ENCODE measurements at places on chromosomes 1 and 21.

DNA sequence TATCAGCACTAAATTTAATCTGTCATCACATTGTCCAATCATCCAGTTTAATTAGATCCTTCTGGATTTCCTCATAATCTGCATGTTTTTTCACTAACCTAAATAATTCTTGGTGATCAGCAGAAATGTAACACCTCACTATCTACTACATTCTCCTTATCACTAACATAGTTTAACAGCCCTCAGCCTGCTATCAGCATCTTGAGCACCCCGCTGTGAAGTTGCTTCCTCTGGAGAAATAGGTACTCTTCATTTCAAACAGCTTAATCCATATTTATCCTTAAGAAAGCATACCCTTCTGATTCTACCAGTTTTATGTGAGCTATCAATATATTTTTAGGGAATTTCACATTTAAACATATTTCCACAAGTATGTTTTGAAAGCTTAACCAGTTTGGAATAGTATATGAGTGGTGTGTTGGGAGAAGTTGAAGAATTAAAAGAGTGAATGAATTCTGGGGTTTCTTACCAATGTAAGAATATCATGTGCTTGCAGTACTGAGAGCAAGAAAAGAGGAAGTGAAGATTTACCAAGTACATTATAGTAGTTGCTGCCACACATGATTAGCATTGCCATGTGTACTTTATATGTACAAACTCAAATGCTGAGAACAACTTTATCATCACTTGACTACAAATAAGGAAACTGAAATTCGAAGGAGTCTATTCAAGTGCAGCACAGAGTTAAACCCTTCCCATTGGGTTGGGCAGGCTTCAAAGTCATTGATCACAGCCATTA, 771.1 kb upstream of the ADGRL4 start:
- DNase-seq: no peak

GRCh38 chr21:16455978-16456377, 726.2 kb downstream of the USP25 start:
- no peak for DNase-seq

- no peak for DNase-seq
Observed at GRCh38 chr1:160685266-160685665, 26.4 kb downstream of the CD48 start.

- no peak for DNase-seq
Observed at GRCh38 chr1:166122873-166123466, 43.8 kb downstream of the FAM78B start.

- DNase-seq: no peak
Observed at GRCh38 chr1:43279161-43279560, 6.2 kb downstream of the C1orf210 start.

DNA sequence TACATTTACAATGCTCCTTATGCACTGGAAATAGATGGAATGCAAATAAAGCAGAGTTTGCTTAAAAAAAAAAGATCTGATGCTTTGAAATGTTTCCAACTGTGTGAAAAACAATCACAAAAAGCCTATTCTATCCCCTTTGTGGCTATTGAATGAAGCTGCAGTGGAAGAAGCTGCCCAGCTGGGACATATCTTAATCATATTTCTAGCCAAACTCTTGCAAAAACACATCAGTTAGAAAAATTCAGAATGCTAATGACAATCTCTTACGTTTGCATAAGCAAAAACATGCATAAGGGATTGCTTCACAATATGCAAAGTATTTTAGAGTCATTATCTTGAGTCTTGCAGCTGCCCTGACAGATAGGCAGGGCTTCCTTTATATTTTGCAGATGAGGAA, 526.4 kb upstream of the USP24 start:
- no peak for DNase-seq

DNA sequence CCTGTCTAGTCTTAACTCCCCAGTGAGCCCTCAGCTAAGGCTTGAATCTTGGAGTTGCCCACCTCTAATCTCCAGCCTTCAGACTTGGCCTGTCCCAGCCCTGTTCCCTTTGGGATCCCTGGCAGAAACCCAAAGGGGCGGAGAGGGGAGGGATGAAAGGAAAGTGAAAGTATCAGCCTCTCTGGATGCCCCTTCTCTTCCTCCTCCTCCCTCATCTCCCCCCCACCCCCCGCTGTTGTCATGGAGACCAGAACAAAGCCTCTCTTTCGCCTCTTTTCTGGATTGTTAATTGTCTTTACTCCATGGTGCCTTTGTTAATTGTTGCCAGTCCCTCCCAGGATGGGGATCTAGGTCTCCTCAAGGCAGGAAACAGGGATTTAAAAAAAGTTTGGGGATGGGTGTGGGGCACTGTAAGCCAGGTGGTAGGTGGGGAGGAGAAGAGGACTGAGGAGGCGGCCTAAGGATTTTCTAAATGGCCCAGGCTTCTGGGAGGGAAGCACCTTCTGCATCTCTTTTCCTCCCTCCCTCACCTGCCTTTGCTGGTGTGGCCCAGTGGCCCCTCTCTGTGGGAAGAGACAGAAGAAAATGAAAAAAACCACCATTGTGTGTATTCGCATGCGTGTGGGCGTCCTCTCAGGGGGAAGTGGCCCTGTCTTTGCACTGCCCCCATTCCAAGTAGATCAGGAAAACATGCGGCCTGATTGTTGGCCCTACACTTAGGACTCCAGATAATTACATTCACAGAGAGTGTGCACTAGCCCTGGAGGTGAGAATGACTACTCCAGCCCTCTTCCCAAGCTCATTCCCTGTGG, 7.5 kb upstream of the SOX13 start:
- DNase-seq: no peak

DNA sequence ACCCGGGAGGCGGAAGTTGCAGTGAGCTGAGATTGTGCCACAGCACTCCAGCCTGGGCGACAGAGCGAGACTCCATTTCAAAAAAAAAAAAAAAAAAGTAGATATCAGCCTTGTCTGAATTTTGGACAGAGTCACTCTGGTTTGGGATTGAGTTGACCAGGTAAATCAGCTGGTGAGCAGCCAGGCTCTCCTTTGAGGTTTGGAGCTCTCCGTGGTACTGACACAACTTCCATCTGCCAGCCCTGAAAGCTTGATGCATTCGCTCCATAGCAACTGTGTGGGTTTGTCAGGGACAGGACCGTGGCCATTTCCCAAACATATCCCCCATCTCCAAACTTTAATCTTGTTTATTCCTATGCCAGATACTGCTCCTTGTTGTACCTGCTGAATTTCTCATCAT, 155.2 kb downstream of the DMRTA2 start:
- DNase-seq: no peak

- no peak for DNase-seq
Observed at GRCh38 chr1:185353124-185353523, 36.1 kb upstream of the IVNS1ABP start.

GRCh38 chr21:40569357-40569756, 277.6 kb downstream of the DSCAM start:
- DNase-seq: no peak

GRCh38 chr1:206518206-206518605, 10.9 kb downstream of the RASSF5 start:
- no peak for DNase-seq

DNA sequence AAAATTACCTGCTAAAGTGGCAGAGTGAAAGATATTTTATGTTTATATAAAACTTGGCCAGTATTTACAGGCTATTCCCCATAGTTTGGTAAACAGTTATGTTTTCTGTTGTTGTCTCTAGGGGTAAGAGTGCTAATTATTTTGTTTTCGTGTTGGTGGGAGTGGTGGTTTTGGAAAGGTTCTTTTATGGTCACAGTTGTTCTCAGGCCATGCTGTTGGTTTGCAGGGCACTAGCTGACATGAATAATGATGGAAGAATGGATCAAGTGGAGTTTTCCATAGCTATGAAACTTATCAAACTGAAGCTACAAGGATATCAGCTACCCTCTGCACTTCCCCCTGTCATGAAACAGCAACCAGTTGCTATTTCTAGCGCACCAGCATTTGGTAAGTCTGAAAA, 92.5 kb downstream of the ITSN1 start:
- no peak for DNase-seq

DNA sequence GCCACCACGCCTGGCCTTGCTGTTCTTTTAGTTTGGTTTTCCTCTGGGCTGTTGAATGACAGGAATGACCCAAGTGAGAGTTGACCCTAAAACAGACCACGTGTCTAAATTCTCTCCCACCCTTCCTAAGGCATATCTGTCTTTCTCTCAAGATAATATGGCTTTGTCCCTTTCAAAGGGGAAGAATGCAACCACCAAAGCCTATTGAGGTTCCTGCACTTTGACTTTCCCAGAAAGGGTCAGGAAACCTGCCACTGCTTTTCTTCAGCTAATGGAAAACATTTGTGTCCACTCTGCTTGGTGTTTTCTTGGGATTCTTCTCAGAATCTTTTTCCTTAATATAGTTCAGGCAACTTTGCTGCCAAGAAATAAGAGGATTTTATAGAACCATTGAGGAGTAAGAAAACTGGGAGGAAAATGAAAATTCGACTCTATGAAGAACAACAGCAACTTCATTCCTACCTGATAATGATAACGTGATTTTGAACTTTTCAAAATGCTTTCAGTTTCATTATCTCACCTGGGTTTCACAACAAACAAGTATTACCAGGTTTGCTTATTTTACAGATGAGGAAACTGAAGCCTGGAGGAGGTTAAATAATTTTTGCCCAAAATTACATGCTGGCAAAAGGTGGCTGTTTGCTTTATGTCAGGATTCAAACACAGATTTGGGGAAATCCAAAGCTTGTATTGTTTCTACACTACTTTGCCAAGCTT, 6.9 kb downstream of the PLPP3 start:
- no peak for DNase-seq

DNA sequence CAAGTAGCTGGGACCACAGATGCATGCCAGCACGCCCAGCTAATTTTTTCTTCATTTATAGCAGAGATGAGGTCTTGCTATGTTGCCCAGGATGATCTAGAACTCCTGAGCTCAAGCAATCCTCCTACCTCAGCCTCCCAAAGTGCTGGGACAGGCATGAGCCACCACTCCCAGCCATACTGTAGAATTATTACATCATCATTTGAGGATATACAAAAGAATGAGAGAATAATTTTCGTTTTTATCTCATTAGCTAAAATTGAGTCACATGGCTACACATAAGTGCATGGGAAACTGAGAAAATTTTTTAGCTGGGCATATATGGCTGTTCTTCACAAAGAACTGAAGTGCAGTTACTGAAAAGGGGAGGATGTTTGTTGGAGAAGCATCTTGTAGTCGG, 21.2 kb downstream of the STXBP3 start:
- no peak for DNase-seq

DNA sequence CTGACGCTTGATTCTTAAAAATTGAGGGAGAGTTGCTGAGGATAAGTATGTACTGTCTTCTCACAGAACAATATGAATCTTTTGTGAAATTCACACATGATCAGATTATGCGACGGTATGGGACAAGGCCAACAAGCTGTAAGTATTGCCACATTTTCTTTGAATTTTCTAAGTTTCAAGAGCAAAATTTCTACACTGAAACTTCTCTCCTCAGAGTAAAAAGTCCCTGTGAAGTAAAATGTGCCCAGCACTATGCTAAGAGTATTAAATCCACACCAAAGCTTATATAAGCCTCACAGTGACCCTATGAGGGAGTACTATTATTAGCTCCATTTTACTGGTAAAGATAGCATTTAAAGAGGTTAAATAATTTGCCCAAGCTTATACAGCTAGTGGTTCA, 12.2 kb downstream of the AKIRIN1 start:
- no peak for DNase-seq

- DNase-seq: no peak
Observed at GRCh38 chr1:46520063-46520911, 30.7 kb downstream of the DMBX1 start.

- no peak for DNase-seq
Observed at GRCh38 chr21:14488672-14489204, 57.4 kb downstream of the SAMSN1 start.

GRCh38 chr21:16454399-16454798, 724.6 kb downstream of the USP25 start:
- DNase-seq: no peak

DNA sequence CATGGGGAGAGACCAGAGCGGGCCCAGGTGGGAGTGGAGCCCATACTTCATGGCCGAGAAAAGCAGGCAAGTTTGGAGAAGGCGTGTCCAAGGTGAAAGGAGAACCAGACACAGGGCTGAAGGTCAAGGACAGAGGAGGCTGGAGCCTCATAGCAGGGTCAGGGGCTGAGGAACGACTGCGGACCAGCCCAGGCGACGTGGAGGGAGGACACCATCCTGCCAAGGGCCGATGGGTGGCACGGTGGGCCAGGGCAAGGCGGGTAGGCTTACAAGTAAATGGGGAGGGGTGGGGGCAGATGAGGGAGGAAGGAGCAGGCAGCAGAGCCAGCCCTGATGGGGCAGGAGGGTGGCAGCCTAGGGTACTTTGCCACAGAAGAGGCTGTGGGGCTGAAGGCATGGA, 18.2 kb upstream of the GPR153 start:
- no peak for DNase-seq

- no peak for DNase-seq
Observed at GRCh38 chr1:111209622-111210021, 9.2 kb upstream of the DENND2D start.

GRCh38 chr1:54906586-54906985, 19.6 kb upstream of the DHCR24 start:
- DNase-seq: no peak

DNA sequence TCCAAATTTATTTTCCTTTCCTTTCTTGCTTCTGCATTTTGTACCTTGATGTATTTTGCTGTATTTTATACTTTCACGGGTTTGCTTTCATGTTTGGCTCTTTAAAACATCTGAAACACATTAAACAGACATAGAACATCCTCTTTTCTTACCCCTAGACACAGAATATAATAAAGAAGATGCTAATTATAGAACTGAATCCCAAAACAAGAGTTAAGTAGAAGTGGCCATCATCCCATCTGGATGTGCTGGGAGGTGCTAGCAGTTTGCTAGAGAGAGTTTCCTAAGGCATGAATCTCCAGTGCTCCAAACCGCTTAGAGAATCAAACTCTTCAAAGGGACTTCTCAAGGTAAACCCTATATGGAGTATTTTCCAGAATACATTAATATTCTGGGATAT, 53.9 kb upstream of the GNG12 start:
- DNase-seq: no peak

GRCh38 chr1:93007941-93008577, 46.8 kb upstream of the DIPK1A start:
- no peak for DNase-seq

- DNase-seq: no peak
Observed at GRCh38 chr1:92425617-92426016, 61.1 kb downstream of the GFI1 start.

DNA sequence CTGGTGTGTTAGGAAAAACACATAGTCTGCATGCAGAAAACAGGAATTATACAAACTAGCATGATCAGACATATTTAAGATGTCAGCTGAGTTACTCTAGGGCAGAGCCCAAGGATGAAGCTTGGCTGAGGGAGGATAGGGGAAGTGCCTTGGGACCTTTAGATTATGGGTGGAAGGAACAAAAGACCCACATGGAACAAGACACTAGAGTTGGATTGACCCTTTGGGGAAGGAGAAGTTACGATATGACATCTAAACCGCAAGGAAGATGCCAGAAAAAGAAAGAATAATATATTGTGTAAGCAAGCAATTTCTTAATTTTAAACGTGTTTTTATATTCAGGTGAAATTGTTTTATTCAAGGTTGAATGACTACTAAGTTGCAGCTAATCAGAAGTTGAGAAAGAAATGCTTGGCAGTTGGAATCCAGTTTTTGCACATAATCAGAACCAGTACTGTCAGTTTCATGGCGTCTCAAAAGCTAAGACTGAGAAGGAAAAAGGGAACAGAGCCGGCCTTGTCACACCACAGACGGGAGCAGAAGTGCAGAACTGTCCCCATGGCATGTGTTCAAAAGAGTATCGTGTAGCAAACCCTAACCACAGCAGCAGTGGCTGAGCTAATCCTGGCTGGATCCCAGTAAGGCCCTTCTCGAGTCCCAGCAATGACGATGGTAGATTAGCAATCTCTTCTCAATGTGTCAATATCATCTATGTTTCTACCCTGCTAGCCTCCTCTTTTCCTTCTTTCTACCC, 31.2 kb upstream of the IFNAR2 start:
- DNase-seq: no peak
